Breast epithelium (tissue), 4 donors: ENCODE measurements at places on chromosomes 3 and 15. TPM values are rescaled to one million over a fixed set of nuclear protein-coding genes. Genes with fewer than 3 reads are reported as not detected.

The NR2C2 gene
- 41.9 TPM for total RNA-seq

The AGBL1 gene
- not detected for total RNA-seq

The CAPN7 gene
- total RNA-seq = 79.0 TPM

The GRIP2 gene
- 0.33 TPM for total RNA-seq

The PLIN1 gene
- 132 TPM for total RNA-seq

The AQP9 gene
- 1.8 TPM for total RNA-seq

The GABRB3 gene
- total RNA-seq = 1.8 TPM

The ANXA2 gene
- total RNA-seq = 1,598 TPM

The SPINK8 gene
- not detected for total RNA-seq

The CASR gene
- not detected for total RNA-seq

The IGF2BP2 gene
- total RNA-seq = 23.8 TPM

The ATP10A gene
- total RNA-seq = 6.4 TPM

The ZNF80 gene
- not detected for total RNA-seq

The SLC24A5 gene
- not detected for total RNA-seq

The GREM1 gene
- 2.5 TPM for total RNA-seq

The WDR93 gene
- total RNA-seq = 0.80 TPM

The FSTL1 gene
- 355 TPM for total RNA-seq

The ADAMTS17 gene
- total RNA-seq = 5.9 TPM

The DNAH12 gene
- 0.15 TPM for total RNA-seq

The KIF15 gene
- total RNA-seq = 1.1 TPM

The ACKR4 gene
- total RNA-seq = 1.6 TPM

The RHOV gene
- total RNA-seq = 8.5 TPM

The P3H2 gene
- 10.2 TPM for total RNA-seq

The CCR8 gene
- not detected for total RNA-seq

The ALS2CL gene
- total RNA-seq = 6.7 TPM

The PLA2G4D gene
- not detected for total RNA-seq

The CPLX3 gene
- total RNA-seq = 0.66 TPM

The MINDY2 gene
- total RNA-seq = 11.8 TPM

The PTPN23 gene
- total RNA-seq = 23.3 TPM

The NME9 gene
- 1.3 TPM for total RNA-seq

The TRPM1 gene
- not detected for total RNA-seq

The FANCD2OS gene
- not detected for total RNA-seq

The FETUB gene
- not detected for total RNA-seq

The BSN gene
- 0.33 TPM for total RNA-seq

The GHSR gene
- total RNA-seq = not detected

The SAXO2 gene
- total RNA-seq = 2.3 TPM

The CHRM5 gene
- total RNA-seq = not detected

The THRB gene
- total RNA-seq = 29.8 TPM

The EDEM1 gene
- total RNA-seq = 45.8 TPM

The SNAPC5 gene
- total RNA-seq = 35.1 TPM

The MAGEL2 gene
- total RNA-seq = 0.15 TPM

The UROC1 gene
- total RNA-seq = not detected

The SCN5A gene
- 0.29 TPM for total RNA-seq
